ENCODE measurements at places on chromosomes 1 and 21. TPM values are rescaled to one million over a fixed set of nuclear protein-coding genes. Genes with fewer than 3 reads are reported as not detected.

DNA sequence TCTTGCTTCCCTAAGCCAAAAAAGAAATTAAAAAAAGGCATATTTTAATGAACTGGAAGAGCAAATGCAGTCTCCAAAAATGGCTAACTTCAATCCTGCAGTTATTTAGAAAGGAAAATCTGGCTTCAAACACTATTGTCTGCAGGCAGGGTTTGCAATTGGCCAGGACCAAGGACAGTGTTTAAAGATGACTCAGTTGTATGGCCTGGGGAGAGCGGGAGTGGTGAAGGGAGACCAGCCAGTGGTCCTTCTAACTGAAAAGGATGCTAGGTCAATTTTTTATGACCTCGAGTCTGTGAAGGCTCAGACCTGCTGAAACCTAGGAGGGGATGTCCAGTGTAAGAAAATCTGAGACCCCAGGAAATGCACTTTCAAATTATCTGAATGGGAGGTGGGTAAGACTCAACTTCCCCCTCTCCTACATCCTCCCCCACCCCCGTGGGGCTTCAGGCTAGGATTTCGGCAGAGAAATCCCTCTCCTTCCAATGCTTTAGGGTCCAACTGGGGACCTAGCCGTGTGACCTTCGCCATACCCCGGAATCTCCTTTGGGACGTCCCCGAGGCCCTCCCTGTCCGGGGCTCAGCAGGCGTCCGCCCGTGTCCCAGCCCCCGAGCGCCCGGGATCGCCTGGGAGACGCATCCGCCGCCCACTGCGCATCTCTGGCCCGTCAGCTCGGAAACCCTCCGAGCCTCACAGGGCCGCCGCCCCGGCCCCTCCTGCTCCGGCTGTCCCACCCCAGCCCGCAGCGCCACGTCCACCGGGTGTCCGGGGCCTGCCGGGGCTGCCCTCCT lies 602 bp upstream of the RIMKLA start:
- no peaks in the 10 kb centered on the region for H3K36me3 ChIP-seq
- H3K4me1 ChIP-seq = peaks cover 7% of the 10 kb centered on the region
- H3K4me3 ChIP-seq = peak overlapping the region; percentile 71

DNA sequence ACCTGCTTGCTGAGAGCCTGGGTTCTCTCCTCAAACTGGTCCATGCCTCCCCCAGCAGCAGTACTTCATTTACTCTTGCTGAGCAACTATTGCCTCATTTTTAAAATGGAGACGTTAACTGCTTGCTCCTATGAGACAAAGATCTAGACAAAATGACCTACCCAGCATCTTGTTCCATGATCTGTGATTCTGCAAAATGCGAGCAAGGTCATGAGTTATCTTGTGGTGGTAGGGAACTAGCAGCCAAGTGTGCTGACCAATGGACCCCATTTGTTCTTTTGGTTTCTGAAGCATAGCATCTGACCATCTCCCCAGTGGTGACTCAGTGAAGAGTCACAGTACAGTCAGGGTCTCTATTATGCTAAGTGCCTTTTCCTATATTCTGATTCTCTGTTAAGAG lies 40.4 kb downstream of the TBX15 start:
- H3K4me1 ChIP-seq = no peaks in the 10 kb centered on the region

DNA sequence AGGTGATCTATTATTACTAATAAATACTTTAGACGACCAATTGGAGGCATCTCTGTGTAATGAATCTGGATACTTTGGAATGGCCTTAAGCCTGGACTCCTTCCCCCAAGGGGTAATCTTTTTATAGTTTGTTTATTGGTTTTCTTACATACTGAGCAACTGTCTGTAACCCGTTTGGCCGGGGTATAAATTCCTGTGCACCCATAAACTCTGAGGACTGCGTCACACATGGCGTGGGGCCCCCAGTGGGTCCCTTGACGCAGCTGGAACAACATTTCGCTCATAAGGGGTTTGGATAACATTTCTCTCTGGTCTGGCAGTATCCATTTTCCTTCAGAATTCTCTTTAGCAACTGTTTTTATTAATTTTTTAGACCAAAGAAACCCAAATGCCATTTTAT lies 26.5 kb downstream of the SCCPDH start:
- no peaks in the 10 kb centered on the region for H3K4me1 ChIP-seq
- DNase-seq = no peak

RIMS3 gene
- total RNA-seq = 4.0 TPM

- peaks cover under 1% of the 10 kb centered on the region for H3K27me3 ChIP-seq
- peaks cover 2% of the 10 kb centered on the region for H3K4me1 ChIP-seq
- no peak overlapping the region for H3K27ac ChIP-seq
- H3K36me3 ChIP-seq = no peaks in the 10 kb centered on the region
- DNase-seq = no peak
- H3K4me3 ChIP-seq = no peak overlapping the region
Observed at GRCh38 chr1:244802041-244802440, 33.4 kb upstream of the COX20 start.

CELF3 gene
- not detected for total RNA-seq

AKR7A3 gene
- total RNA-seq = 0.80 TPM

LRRC38 gene
- not detected for total RNA-seq

NHLH2 gene
- total RNA-seq = not detected

- H3K4me3 ChIP-seq = no peak overlapping the region
- H3K4me1 ChIP-seq = peaks cover 20% of the 10 kb centered on the region
- no peak for DNase-seq
- H3K36me3 ChIP-seq = peaks cover 21% of the 10 kb centered on the region
Observed at GRCh38 chr1:67690018-67690363, 5.0 kb downstream of the GADD45A start.

GRCh38 chr1:180462102-180462501 lies 40.3 kb downstream of the ACBD6 start:
- no peak overlapping the region for H3K4me3 ChIP-seq
- DNase-seq = no peak
- no peak overlapping the region for H3K27ac ChIP-seq
- H3K36me3 ChIP-seq = peaks cover 56% of the 10 kb centered on the region

COL11A1 gene
- not detected for total RNA-seq

GRCh38 chr1:107536266-107536665 lies 395.4 kb downstream of the NTNG1 start:
- peaks cover 2% of the 10 kb centered on the region for H3K27me3 ChIP-seq
- no peak overlapping the region for H3K27ac ChIP-seq
- H3K4me1 ChIP-seq = no peaks in the 10 kb centered on the region
- H3K4me3 ChIP-seq = no peak overlapping the region

GRCh38 chr1:204574865-204575163 lies 58.6 kb downstream of the MDM4 start:
- no peaks in the 10 kb centered on the region for H3K27me3 ChIP-seq
- H3K36me3 ChIP-seq = peaks cover 9% of the 10 kb centered on the region
- DNase-seq = no peak
- peak overlapping the region; percentile 26 for H3K27ac ChIP-seq
- peaks cover 19% of the 10 kb centered on the region for H3K4me1 ChIP-seq
- no peak overlapping the region for H3K4me3 ChIP-seq
